Dorsolateral prefrontal cortex (tissue), 122 donors: ENCODE measurements at places on chromosomes 13 and 19.

GRCh38 chr19:31329819-31330218, 19.4 kb downstream of the TSHZ3 start:
- no peak for DNase-seq

- DNase-seq, result no peak
These were observed 379.7 kb downstream of the ENOX1 start for GRCh38 chr13:43407023-43407581.

DNA sequence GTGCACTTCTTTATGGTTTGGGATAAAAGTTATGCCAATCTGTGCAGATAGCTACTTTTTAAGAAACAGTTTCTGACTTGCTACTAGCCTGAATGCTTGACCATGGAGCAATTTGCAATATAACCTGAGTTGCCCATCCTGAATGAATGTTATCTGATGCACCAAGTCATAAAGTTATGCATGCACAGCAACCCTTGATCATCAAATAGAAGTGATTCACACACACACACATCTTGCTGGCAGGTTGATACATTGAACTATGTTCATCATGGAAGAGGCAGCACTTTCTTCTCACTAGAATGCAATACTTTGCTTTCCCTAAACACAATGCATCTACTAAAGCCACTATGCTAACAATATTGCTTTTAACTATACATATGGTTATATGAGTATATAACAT, 311.5 kb downstream of the RFC3 start:
- no peak for DNase-seq

GRCh38 chr19:19749908-19750841, 17.3 kb upstream of the ZNF14 start:
- DNase-seq, result no peak

GRCh38 chr13:104289400-104289799, 1223.2 kb upstream of the SLC10A2 start:
- DNase-seq, result no peak

- DNase-seq, result no peak
These were observed 2698.7 kb downstream of the PCDH9 start for GRCh38 chr13:64531400-64531799.

GRCh38 chr13:94664889-94665288, 47.5 kb downstream of the SOX21 start:
- no peak for DNase-seq

DNA sequence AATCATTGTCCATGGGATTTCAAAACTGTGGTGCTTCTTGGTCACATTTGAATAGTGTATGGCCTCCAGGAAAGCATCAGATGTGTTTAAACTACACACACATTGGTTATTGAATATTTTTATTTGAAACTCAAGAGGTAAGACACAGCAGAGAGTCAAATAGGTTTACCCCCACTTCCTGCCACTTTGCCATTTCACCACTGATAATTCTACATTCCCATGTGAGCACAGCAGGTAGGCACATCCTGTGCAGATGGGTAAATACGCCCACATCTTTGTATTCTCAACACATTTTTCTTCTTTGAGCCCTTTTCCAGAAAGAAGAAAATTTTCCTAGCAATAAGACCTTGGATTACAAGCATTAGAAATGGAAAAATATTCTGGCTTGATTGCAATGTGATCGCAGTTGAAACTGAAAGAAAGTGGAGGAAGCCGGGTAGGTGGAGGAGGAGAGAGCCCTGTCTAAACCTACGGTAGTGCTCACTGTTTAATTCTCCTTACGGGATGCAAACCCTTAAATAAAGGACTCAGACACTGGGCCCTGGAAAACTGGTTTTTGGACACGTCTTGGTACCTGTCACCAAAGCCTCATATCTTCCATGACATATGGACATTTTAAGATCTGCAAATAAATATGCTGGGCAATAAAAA, 167.7 kb downstream of the COG6 start:
- no peak for DNase-seq

GRCh38 chr19:41304706-41305483, 5.1 kb upstream of the CCDC97 start:
- no peak for DNase-seq

DNA sequence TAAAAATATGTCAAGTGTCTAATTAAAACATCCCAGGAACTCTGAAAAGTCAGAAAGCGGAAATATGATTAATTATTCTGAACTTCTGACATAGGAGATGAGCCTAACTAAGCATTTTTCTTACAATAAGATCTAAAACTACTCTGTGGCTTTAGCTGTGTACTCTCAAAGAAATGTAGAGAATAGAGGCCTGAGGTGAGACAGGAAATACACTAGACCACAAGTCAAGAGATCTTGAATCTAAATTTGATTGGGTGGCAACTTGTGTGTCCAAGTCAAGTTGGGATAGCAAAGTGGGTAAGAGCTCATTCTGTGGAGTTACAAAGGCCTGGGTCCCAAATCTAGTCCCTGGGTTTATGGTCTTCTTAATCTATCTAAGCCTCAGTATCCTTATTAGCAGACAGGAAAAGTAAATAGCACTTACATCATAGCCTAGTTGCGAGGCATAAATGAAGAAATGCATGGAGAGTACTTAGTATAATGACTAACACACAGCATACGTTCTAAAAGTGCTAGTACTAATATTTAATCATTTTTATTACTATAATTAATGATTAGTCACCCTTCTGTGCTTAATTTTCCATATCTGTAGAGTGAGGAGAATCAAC, 9.4 kb upstream of the LRRC63 start:
- DNase-seq, result no peak

- no peak for DNase-seq
These were observed 60.2 kb downstream of the ZIC5 start for GRCh38 chr13:99911069-99911964.

- no peak for DNase-seq
These were observed 52.7 kb downstream of the TRPM4 start for GRCh38 chr19:49210108-49210900.

DNA sequence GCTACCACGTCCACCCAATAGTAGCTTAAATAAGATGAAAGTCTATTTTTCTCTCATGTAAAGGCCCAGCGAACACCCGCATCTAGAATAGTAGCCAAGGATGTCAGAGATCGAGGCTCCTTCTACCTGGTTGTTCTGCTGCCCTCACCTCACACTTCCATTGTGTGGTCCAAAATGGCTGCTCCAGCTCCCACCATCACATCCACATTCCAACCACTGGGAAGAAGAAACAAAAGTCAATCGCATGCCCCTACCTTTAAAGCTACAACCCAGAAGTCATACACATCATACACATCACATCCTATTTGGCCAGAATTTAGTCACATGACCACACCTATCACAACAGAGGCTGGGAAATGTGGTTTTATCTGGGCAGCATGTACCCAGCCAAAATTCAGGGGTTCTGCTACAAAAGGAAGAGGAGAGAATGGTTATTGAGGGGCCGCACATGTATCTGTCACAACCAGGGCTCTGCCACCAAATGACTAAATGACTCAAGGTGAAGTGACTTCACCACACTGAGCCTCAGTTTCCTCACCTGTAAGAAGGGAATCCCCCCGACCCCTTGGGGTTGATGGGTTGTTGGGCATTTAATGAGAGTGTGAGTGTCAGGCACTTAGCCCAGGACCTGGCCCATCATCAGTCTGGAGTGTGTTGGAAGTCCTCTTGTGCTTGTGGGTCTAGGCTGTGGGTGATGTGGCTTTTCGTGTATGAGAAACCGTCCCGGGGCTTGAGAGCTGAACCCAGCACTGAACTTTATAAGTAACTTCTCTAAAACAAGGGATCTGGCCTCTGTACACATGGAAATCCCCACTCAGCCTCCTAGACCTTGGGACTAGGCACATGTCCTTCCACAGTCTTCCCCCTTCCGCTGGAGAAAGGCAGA, 10.2 kb upstream of the CBLC start:
- DNase-seq, result no peak

DNA sequence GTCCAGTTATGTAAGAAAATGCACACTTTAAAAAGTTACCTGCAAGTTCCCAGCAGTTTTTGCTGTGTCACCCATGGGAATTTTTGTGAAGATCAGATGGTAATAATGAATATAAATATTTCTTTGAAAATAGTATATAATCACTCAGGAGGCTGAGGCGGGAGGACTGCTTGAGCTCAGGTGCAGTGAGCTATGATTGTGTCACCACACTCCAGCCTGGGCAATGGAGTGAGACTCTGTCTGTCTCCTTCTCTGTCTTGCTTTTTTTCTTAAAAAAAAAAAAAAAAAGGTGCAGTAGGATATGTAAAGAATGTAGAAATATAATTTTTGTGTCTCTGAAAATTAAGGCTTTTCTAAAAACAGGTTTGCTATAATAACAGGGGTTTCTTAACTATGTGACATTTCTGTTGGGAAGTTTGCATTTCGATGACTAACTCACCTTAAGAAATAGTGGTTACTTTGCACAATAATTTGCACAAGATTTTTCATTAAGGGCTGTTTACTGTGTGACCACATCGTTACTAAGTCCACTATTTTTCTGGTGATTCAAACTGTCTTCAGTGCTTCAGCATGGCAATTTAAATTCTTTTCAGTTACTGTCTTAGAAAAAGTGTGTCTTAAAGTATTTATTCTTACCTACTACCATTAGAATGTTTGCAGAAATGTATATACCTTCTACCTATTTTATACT, 37.3 kb downstream of the DNAJC3 start:
- no peak for DNase-seq

- DNase-seq, result no peak
These were observed 23.7 kb downstream of the SH3GL1 start for GRCh38 chr19:4376671-4376990.

- DNase-seq, result no peak
These were observed 8.3 kb downstream of the LCP1 start for GRCh38 chr13:46173656-46174055.

DNA sequence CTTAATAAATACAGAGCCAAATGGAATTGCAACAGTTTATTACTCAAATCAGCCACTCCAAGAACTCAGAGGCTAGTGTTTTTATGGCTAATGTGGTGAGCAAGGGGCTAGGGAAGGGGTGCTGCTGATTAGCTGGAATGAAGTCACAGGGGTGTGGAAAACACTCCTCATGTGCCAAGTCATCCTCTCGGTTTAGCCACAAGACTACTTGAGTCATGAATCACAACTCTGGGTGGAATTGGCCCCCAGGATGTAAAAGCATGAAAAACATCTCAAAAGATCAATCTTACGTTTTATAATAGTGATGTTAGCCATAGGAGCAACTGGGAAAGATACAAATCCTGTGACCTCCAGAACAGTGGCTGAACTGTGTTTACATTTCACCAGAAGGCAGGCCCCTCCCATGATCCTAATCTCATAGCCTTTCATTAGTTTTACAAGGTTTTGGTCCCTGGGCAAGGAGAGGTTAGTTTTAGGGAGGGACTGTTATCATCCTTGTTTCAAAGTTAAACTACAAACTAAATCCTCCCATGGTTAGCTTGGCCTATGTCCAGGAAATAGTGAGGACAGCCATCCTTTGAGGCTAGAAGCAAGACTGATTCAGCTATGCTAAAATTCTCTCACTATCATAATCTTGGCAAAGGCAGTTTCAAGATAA, 2020.1 kb upstream of the PCDH20 start:
- no peak for DNase-seq

GRCh38 chr19:16325161-16325527, 518 bp downstream of the KLF2 start:
- DNase-seq, result no peak

- DNase-seq, result no peak
These were observed 20.5 kb downstream of the MICU2 start for GRCh38 chr13:21583478-21583877.

GRCh38 chr19:55651236-55651635, 3.2 kb downstream of the CCDC106 start:
- no peak for DNase-seq

GRCh38 chr13:46687810-46688209, 109.2 kb downstream of the ESD start:
- no peak for DNase-seq

GRCh38 chr13:84563611-84564010, 681.3 kb upstream of the SLITRK1 start:
- DNase-seq, result no peak

GRCh38 chr13:94666065-94666464, 46.3 kb downstream of the SOX21 start:
- no peak for DNase-seq

GRCh38 chr13:109243311-109243951, 543.0 kb downstream of the IRS2 start:
- DNase-seq, result no peak

- DNase-seq, result no peak
These were observed 73.7 kb upstream of the PCDH9 start for GRCh38 chr13:67303661-67304333.

DNA sequence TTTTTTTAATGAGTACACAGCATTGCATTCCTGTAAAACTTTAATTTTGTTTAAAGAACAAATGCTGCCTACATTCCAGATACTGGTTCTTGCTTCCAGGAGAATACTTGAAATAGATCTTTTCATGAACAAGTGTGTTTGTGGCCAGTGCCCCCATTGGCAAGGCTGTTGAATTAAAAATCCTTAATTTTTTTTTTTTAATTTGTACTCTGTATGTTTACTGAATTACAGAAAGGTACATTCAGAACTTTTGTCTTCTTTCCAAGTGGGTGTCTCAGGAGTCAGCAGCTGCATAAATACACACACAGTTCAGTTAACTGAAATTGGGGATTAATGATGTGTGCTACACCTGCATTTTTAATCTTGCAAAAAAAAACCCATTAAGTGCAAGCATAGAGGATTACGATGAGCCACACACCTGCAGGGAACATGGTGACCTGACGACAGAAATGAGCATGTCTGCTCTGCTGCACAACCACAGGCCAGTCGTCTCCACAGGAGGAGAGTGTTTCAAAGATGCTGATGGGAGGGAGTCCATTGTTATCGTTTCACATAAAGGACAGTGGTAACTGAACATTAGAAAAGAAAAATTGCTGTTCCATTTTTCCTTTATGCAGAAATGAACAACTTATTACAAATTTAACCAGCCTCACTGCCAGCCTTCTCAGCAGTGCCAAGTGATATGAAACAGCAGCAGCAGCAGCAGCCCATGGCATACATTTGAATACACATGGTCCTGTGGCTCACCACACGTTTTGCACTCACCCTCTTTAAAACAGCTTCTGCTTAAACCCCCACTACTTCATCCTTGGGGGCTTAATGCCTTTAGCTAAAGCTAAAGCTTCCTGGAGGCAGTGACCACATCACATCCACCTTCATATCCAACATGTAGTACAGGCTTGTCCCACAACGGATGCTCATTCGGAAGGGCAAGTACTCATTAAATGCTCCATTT, 72.3 kb upstream of the RFC3 start:
- DNase-seq, result no peak

GRCh38 chr13:40313269-40314200, 352.9 kb downstream of the FOXO1 start:
- DNase-seq, result no peak

DNA sequence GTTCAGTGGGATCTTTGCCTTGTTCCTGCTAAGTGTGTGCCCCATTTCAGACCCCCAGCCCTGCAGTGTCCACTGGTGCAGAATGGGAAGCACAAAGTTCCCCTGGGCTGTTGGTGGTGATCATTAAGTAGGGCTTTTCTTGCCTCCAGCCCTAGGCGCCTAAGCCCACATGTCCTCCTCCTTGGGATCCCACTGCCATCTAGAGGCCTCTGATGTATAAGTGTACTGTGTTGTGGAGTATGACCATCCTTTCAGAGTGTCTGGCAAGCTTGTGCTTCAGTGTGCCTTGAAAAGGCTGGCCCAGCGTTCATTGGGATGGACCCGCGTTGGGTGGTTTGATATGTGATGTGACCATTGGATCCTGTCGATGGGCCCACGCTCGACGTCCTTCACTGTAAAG, 71.2 kb downstream of the WASF3 start:
- no peak for DNase-seq
